ENCODE measurements at places on chromosomes 7 and 10.
A peak's percentile ranks its signal among the peaks of the same experiment; 100 is the strongest.

DNA sequence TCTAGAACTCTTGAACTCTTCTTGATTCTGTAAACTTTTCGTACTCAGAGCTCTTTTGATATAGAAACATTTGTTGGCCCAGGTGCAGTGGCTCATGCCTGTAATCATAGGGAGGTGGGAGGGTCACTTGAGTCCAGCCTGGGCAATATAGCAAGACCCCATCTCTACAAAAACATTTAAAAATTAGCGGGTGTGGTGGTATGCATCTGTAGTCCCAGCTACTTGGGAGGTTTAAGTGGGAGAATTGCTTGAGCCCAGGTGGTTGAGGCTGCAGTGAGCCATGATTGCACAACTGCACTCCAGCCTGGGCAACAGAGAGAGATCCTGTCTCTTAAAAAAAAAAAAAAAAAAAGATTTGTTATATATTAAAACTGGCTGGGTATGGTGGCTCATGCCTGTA, 121.6 kb downstream of the BAMBI start:
- no peak for DNase-seq

DNA sequence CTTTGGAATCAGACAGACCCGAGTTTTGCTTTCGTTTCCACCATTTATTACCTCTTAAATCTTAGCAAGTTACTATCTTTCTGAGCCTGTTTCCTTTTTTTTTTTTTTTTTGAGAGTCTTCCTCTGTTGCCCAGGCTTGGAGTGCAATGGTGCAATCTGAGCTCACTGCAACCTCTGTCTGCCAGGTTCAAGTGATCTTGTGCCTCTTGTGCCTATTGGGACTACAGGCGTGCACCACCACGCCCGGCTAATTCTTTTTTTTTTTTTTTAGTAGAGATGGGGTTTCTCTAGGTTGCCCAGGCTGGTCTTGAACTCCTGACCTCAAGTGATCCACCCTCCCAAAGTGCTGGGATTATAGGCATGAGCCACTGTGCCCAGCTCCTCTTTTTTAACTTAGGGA, 79.5 kb upstream of the LRRC17 start:
- DNase-seq, result no peak

DNA sequence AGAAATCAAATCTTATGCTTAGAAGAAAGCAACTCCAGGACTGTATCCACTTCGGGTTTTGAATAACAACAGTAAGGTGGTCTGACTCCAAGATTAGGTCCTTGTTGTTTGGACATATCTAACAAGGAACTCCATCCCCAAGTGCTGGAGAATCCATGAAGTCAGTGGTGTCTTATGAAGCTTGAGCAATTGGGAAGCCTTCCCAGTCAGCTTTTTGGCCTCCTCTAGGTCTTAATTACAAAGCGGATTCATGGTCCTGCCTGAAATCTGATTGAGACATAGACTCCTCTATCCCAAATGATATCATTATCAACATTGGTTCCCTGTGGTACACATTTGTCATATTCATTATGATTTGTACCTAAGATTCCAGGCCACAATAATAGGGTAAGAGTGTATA, 642.6 kb downstream of the AUTS2 start:
- no peak for DNase-seq

DNA sequence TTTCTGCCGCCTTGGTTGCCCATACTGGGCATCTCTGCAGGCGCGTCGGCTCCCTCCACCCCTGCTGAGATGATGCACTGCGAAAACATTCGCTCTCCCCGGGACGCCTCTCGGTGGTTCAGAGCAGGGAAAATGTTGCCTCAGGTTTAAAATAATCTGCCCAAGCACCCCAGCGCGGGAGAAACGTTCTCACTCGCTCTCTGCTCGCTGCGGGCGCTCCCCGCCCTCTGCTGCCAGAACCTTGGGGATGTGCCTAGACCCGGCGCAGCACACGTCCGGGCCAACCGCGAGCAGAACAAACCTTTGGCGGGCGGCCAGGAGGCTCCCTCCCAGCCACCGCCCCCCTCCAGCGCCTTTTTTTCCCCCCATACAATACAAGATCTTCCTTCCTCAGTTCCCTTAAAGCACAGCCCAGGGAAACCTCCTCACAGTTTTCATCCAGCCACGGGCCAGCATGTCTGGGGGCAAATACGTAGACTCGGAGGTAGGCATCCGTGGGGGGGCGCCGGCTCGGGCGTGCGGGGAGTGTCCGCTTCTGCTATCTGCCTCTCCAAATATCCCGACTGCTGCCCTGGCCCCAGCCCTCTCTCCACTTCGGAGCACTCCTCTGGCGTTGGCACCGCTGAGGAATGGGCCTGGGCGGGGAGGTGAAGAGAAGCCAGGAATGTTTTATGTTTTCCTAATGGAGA, at the start of gene CAV1:
TSS of gene CAV1 (plus strand) at position 428 of the 689 bp plus-strand sequence. CDS start at position 455, 27 bp downstream.
- peak; percentile 73 for DNase-seq

- DNase-seq, result no peak
These were observed 62.1 kb downstream of the ZMIZ1 start for GRCh38 chr10:79130846-79131245.

DNA sequence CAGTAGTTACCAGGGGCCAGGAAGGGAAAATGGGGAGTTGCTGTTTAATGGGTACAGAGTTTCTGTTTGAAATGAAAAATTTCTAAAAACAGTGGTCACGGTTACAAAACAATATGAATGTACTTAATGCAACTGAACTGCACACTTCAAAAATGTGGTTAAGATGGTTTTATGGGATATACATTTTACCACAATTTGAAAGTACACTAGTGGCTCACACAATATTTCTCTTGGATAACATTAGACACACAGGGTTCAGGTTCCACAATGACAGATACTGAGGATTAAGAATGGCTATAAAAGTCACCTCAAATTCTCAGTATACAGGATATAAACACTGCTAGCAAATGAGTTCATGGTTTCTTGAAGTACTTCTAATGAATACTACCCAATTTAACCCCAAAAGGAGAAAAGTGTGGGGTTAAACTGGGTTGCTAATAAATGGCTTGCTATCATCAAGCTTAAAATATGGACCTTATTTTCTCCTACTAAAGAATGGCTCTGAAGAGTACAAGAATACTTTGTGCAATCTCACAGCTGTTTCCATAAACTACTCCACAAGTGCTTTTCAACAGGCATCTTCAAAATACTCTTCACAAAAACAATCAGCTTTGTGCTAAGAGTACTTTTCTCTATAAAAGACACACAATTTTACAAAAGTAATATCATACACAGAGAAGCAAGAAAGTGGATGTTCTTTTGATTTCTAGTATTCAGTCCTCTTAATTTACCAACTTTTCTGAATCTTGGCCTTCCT, 92.9 kb downstream of the SRPK2 start:
- no peak for DNase-seq

- no peak for DNase-seq
These were observed 20.1 kb upstream of the C7orf33 start for GRCh38 chr7:148570510-148570909.

GRCh38 chr10:52779541-52780390, 7.2 kb upstream of the MBL2 start:
- peak; percentile 79 for DNase-seq

DNA sequence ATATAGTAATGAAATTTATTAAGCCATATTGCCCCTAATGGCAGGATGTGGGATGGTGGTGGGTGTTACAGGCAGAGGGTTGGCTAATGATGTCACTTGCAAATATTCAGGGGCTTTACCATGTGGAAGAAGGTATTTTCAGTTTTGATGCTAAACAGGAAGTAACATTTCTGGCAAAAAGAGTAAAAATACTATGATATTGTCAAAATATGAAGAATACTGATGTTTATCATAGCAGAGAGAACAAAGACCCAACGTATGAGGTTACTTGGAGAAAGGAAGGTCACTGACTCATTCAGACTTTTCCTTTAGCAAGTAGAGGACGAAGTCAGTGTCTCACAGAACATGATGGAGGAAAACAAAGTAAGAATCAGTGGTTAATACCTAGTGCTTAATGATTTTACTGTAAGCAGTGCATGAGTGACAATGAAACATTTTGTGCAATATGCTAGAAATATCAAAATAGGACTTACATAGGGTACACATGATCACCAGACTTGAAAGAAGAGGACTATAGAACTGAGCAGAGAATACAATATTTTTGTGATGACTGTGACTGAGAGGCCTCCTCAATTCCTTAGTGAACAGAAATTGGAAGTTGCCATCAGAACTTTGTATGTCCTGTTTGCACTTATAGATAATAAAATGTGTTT, 89.7 kb upstream of the STEAP4 start:
- no peak for DNase-seq

DNA sequence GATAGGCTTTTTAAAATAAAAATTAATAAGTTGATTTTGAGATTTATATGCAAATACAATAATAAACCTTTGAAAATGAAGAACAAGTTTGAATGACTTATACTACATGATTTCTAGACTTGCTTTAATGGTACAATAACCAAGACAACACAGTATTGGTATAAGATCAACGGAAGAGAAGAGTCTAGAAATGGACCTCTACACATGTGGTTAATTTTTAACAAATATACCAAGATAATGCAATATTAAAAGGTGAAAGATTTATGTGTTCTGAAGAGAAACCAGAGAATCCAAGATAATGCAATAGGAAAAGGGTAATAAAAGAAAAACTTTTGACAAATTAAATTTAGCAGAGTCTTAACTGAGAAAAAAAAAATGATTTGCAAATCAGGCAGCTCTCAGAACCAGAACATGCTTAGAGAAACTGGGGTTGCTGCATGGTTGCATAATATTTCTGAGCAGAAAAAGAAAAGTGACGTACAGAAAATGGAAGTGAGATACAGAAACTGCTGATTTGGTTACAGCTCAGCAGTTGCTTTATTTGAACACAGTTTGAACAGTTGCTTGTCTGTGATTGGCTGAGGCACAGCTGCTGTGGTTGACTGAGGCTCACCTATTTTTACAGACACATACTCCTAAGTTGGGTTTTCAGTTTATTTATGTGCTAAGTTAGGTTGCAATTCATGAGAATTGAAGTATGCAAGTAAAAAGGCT, 365.9 kb downstream of the CRPPA start:
- DNase-seq, result no peak

DNA sequence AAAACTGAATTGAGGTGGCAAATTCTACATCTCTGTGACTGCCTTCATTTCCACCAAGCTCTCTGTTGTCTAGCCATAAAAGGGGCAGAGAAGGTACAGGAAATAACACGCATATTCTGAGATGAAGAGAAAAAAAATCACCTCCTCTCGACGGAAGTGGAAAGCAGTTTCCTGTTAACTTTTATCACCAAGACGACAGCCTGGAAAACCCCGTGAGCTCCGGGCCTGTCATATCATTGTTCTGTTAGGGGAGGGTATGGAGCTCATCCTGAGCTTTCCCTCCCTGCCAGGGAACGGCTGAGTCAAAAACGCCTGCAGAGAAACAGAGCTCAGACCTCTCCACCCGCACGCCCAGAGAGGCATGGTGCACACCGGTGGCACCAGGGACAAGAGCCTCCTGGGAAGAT, 200.3 kb downstream of the PRPF18 start:
- DNase-seq, result no peak

GRCh38 chr10:122282909-122283308, 11.8 kb downstream of the BTBD16 start:
- DNase-seq, result peak; percentile 24

- no peak for DNase-seq
These were observed 138.2 kb downstream of the EBF3 start for GRCh38 chr10:129825826-129826225.

DNA sequence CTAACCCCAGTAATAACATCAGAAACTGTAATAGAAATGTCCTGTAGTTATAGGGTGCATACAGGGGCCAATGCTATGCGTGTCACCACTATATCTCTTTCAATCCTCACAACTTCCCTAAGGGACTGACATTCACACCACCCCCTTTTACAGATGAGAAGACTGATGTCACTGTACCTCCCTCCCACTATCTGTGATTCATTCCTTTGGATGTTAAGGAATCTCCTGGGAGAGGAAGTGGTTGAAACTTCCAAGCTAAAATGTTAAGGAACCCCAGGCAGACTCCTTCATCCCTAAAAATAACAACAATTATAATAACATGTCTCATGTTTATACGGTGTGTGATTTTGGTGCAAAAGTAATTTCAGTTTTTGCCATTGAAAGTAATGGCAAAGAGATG, 5.4 kb downstream of the COL13A1 start:
- no peak for DNase-seq

- DNase-seq, result no peak
These were observed 22.3 kb downstream of the MACROH2A2 start for GRCh38 chr10:70074971-70075370.

GRCh38 chr10:99540657-99541531, 8.2 kb downstream of the NKX2-3 start:
- no peak for DNase-seq

GRCh38 chr7:5752663-5753062, 28.8 kb downstream of the RNF216 start:
- DNase-seq, result no peak

DNA sequence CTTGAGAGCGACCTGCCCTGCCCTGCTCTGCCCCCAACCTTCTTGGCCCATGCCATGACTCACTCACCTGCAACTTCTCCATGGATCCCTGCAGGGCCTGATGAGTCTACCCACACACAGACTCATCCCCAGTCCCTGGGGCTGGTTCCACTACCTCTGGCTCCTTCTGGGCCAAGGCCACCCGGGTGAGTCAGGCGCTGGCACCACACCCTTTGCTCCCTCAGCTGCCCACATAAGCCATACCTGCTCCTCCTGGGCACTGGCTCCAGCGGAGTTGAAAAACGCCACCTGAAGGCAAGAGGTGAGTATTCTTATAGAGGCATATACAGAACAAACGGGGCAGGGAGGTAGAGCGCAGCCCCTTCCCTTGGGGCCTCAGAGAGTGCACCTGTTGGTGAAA, 16.2 kb upstream of the MTPAP start:
- DNase-seq, result peak; percentile 12

DNA sequence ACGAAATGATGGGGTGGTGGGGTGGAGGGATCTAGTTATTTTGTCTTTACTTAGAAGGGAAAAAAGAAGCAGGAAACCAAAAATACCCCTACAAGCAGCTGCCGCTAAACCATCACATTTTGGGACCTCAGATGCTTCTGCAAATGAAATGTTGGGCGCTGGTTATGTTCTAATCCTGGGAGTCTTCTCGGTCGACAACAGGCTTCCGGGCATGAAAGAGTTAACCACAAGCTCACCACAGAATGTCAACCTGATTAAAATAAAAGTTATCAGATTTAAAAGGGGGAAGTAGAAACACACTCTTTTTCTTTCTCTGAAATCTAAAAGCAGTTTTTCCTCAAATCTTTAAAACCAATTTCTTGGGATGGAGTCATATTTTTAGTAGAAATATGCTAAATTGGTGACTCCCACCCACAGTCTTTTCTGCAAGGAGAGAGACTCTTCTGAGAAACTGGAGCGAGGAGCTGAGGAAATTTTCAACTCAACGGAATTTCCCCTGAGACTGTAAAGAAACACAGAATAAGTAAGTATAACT, 16.8 kb downstream of the IL2RA start:
- no peak for DNase-seq

Measured in left lobe of liver (tissue), 2 donors.